ENCODE measurements at places on chromosomes 2 and 18. TPM values are rescaled to one million over a fixed set of nuclear protein-coding genes. Genes with fewer than 3 reads are reported as not detected.

The SPDYA gene
- 2.6 TPM for total RNA-seq

- H3K27ac ChIP-seq = no peak overlapping the region
- H3K4me3 ChIP-seq = no peak overlapping the region
- H3K36me3 ChIP-seq = no peaks in the 10 kb centered on the region
- H3K4me1 ChIP-seq = no peaks in the 10 kb centered on the region
- no peak for DNase-seq
Observed at GRCh38 chr2:123614596-123614995, 410.5 kb upstream of the CNTNAP5 start.

GRCh38 chr2:220562375-220563140 is 935.1 kb downstream of the SLC4A3 start:
- no peaks in the 10 kb centered on the region for H3K27me3 ChIP-seq
- no peaks in the 10 kb centered on the region for H3K4me1 ChIP-seq
- DNase-seq = no peak
- no peak overlapping the region for H3K4me3 ChIP-seq
- no peak overlapping the region for H3K27ac ChIP-seq

DNA sequence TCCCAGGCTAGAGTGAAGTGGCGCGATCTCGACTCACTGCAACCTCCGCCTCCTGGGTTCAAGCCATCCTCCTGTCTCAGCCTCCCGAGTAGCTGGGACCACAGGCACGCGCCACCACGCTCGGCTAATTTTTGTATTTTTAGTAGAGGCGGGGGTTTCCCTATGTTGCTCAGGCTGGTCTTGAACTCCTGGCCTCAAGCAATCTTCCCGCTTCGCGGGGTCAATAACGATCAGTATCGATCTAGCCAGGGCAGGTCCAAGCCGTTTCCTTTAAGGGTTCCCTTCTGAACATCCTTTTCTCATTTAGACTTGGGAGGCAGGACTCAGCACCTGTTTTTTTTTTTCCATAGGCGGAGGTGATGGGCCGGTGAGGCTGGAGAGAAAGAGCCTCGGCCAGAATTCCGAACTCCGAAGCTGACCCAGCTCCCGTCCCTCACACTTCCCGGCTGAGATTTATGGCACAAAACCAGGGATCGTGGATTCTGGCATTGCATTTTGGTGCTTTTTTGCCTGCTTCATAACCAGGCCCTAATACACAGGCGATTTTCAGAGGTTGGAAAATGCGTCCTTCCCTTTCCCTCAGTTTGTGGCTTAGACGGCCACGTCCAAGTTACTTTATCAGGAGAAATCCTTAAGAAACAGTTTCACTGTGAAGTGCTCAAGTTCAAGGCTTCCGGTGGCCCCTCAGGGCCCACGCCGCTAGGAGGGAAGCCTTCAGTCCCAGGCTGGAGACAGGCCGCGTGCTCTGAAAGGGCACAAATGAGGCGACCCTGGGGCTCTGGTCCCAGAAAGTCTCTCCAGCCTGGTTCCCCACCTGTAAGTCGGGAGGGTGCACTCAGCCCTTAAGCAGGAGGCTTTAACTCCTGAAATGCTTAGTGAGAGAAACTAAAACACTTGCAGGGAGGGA is 998 bp upstream of the SLC66A3 start:
- H3K27ac ChIP-seq = no peak overlapping the region
- H3K4me3 ChIP-seq = peak overlapping the region; percentile 67
- no peaks in the 10 kb centered on the region for H3K36me3 ChIP-seq
- no peaks in the 10 kb centered on the region for H3K4me1 ChIP-seq
- DNase-seq = no peak
